GM03348 (cell line): ENCODE measurements at places on chromosomes 13 and 19.
A peak's percentile ranks its signal among the peaks of the same experiment; 100 is the strongest.

- no peak for DNase-seq
These were observed 1370.7 kb upstream of the ATXN8OS start for GRCh38 chr13:68736961-68737360.

DNA sequence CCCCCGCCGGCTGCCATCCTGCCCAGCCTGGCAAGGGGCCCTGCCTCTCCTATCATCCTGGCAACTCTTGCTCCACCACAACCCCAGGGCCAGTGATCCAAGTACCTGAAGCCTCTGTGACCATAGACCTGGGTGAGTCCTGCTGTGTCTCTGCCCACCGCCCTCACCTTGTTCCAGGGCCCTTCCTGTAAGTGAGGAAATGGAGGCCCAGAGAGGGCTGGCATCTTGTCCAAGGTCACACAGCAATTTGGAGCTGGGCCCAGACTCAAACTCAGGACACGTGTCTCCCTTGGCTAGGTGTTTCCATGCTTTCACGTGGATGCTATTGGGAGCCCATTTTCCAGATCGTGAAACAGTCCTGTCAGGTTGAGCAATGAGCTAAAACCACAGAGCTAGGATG lies 3.7 kb downstream of the CREB3L3 start:
- no peak for DNase-seq

- DNase-seq = no peak
These were observed 47.5 kb downstream of the WASF3 start for GRCh38 chr13:26604784-26605545.

DNA sequence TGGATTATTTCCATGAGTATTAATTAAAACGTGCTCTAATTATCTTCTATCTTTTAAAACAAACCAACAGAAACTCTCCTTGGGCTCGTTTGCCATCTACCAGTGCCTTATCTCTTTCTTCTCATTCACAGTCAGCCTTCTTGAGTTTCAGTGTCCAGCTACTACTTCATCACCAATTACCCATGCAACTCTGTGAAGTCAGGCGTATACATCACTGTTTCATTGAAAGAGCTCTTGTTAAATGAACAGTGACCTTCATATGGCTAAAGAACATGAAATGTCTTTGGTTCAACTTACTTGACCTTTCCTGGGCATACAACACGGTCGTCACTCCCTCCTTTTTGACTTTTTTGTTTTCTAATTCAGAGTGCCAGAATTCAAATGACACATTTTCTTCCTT lies 5.2 kb upstream of the IFT88 start:
- no peak for DNase-seq

DNA sequence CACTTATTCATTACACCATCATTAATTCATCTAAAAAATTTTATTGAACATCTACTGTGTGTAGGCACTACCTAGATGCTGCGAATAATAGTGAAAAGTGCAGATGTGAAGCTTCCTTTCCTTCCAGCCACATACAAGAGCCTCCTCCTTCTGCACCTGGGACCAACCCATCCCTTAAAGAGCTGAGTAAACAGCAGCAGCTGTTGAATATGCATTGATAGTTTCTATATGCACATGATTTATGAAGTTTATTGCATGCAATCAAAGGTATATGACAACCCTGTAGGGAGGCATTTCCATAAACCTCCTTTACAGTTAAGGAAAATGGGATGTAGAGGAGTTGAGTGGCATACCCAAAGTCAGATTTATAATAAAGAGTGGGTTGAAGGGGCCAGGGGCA lies 110.3 kb upstream of the IPO5 start:
- DNase-seq = no peak

DNA sequence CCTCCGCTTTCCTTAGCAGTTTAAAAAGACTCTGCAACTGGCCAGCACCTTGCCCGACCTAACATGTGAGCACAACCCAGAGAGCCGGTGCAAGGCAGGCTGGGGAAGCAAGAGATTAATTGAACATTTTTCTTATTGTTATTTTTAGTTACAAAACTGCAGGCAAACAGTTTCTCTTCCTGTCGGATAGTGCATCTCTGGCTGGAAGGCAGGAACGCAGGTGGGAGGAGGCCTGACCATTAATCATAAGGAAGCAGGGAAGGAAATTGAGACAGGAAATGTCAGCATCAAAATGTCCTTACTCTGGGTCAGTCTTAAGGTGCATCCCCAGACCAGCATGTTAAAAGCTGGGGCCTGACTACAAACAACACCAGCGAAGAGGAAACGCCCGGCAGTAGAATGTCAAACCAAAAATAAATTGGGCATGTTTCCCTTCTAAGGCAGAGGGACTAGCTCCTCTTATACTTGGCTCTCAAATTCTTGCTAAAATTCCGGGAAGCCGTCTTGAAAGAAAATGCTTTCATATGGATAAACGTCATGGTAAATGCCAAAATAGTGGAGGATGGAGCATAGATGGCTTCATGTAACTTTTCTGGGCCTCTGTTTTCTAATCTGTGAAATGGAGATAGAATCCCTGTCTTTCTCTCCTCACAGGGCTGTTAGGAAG lies 226.8 kb downstream of the RAP2A start:
- no peak for DNase-seq

DNA sequence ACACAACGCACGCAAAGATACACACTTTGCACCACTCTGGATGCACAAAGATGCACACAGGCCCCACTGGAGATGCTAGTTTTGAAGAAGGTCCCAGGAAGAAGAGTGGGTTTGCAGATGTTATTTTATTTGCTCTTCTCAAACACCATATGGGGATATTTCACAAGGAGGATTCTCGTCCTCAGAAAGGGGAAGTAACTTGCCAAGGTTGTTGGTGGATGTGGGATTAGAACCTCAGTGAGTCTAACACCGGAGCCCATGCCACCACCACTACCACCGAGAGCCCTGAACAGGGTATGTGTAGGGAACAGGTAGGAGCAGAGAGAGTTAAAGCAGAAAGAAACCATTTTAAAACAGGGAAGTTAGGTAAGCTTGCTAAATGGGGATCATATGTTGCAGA lies 9.6 kb upstream of the CEACAM6 start:
- no peak for DNase-seq

GRCh38 chr13:81770868-81771505 lies 1430.1 kb upstream of the SPRY2 start:
- no peak for DNase-seq

- DNase-seq = no peak
These were observed 23.3 kb downstream of the ZNF582 start for GRCh38 chr19:56369886-56370676.

GRCh38 chr13:51923983-51924539 lies 62.3 kb downstream of the CCDC70 start:
- DNase-seq = no peak

GRCh38 chr19:11019824-11020223 lies 59.0 kb downstream of the SMARCA4 start:
- DNase-seq = no peak

- DNase-seq = peak; percentile 45
These were observed 56.7 kb downstream of the STARD13 start for GRCh38 chr13:33228648-33229445.

- DNase-seq = no peak
These were observed 27.8 kb downstream of the CARM1 start for GRCh38 chr19:10899151-10899653.

DNA sequence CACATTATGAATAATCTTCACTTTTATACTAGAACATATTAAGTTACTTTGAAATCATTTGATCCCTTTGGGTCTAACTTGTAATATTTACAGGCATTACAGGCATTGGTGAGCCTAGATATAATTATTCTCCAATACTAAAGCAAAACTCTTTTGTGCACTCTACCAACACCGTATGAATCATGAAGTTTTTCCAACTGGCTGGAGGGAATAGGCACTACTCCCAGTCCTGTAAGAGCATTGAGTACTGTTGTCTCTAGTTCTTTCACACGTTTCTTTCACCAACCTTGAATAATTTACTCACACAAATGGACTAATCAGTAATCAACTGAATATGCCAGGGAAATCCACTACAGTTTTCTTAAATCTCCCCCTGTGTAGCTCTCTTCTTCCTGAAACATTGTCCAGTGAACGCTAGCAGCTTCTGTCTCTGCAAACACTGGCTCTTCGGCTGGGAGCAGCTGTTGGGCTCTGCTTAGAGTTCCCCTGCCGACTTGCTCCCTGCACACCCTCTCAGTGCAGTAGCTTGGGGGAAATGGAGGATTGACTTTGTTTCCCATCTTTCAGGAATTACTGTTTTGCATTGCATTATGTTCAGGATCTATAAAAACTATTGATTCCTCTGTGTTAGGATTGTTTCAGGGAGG lies 476.7 kb downstream of the RFC3 start:
- peak; percentile 17 for DNase-seq

DNA sequence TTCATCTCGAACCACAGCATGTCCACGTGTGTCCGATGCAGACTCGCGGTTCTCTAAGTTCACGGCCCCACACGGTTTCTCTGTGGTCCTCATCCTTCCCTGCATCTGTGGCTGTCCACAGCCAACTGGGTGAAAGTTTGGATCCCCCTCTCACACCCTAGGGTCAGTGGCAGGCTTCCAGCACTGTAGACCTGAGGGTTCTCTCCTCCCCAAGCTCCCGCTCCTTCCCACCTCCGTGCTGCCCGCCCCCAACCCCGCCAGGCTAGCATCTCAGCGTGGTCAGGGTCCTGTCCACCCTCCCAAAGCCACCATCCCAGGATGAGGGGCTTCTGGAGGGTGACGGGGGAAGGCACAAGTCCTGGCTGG lies 3.0 kb downstream of the ANGPTL4 start:
- DNase-seq = no peak

DNA sequence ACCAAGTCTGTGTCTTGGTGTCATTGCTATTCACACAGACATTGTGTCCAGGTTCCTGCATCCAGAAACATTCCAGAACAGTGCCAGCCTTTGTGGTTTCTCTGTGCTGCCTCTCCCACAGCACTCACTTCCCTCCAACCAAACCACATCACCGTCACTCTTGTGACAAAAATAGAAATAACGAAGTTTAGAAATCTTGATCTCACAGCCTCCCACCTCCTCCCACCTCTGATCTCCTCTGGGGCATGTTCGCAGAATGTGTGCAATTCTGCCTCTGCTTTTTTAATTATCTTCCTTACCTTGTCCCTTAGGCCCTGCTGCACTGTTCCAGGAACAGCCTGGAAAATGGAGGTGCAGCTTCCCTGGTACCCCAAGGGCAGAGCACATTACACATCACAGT lies 8.7 kb upstream of the SERPINE3 start:
- peak; percentile 46 for DNase-seq

- DNase-seq = peak; percentile 86
These were observed at the start of gene GSX1 for GRCh38 chr13:27792393-27793218. TSS of gene GSX1 (plus strand) at chr13:27792483. CDS start at chr13:27792691, 208 bp downstream.

- no peak for DNase-seq
These were observed at the start of gene CYP4F22 for GRCh38 chr19:15508035-15508710. TSS of gene CYP4F22 (plus strand) at chr19:15508525. CDS start at chr19:15525337, 16,812 bp downstream.

DNA sequence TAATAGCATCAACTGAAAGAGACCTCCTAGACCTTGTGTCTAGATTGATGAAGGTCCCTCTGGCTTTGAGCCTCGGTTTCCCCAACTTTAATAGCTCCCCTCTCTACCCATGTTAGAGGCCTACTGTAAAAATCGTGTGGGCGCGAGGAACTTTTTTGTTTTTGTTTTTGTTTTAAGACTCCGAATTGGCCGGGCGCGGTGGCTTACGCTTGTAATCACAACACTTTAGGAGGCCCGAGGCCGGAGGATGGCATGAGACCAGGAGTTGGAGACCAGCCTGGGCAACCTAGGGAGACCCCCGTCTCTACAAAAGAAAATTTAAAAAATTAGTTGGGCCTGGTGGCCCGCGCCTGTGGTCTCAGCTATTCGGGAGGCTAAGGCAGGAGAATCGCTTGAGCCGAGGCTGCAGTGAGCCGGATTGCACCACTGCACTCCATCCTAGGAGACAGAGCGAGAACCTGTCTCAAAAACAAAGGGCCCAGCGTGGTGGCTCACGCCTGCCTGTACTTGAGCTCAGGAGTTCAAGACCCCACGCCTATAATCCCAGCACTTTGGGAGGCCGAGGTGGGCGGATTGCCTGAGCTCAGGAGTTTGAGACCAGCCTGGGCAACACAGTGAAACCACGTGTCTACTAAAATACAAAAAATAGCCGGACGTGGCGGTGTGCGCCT lies 858 bp upstream of the PPP6R1 start:
- no peak for DNase-seq

- DNase-seq = no peak
These were observed 14.6 kb downstream of the PROSER1 start for GRCh38 chr13:39023316-39023715.
